ENCODE measurements at places on chromosomes 11 and 22. TPM values are rescaled to one million over a fixed set of nuclear protein-coding genes. Genes with fewer than 3 reads are reported as not detected.

DNA sequence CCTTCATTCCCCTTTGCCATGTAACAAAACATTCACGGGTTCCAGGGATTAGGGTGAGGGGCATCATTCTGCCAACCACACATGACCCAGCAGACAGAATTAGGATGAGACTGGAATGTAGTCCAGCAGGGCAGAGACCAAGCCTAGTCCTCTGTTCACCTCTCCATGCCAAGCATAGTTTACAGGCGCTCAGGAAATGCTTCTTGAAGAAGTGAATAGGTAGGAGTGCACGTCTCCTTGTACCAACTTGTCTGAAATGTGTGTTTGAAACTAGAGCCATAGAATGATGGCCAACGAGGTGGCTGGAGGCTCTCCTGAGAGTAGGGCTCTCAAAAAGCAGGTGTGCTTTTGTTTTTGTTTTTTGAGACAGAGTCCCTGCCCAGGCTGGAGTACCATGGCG is 8.2 kb downstream of the SPINDOC start:
- no peaks in the 10 kb centered on the region for H3K4me1 ChIP-seq
- DNase-seq: no peak
- H3K4me3 ChIP-seq: no peak overlapping the region
- H3K36me3 ChIP-seq: peaks cover 87% of the 10 kb centered on the region
- no peaks in the 10 kb centered on the region for H3K27me3 ChIP-seq

GRCh38 chr11:63840356-63841060 is 1.6 kb downstream of the MARK2 start:
- peak overlapping the region; percentile 91 for H3K4me3 ChIP-seq
- no peaks in the 10 kb centered on the region for H3K27me3 ChIP-seq
- no peak for DNase-seq

Gene SDHD
- 290 TPM for total RNA-seq

Gene RIMBP3B
- total RNA-seq: not detected

DNA sequence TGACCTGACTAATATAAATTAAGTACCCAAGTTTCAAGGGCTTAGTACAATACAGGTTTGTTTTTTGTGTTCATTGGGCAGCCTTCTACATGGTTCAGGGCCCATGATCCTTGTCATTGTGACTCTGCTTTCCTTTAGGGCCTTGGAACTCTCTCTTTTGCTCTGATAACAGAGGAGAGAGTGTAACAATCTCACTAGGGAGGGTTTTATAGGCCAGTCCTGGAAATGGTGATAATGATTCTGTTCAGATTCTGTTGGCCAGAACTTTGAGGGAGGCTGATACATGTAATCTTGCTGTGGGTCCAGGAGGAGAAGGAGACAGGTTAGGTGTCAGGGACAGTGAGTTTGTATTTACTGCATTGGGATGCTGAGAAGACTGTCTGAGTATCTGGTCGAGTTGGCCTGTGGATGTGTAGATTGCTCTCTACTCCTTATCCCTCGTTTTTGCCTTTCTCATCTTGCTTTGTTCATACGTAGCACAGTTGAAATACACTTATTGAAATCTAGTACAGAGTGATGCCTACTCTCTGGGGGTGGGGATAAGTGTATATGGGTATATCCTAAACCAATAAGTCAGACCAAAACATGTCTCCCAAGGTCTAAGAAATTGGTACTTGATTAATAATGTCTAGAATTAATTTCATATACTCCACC is 37.5 kb upstream of the HEPHL1 start:
- no peaks in the 10 kb centered on the region for H3K27me3 ChIP-seq
- H3K27ac ChIP-seq: no peak overlapping the region
- no peak for DNase-seq

DNA sequence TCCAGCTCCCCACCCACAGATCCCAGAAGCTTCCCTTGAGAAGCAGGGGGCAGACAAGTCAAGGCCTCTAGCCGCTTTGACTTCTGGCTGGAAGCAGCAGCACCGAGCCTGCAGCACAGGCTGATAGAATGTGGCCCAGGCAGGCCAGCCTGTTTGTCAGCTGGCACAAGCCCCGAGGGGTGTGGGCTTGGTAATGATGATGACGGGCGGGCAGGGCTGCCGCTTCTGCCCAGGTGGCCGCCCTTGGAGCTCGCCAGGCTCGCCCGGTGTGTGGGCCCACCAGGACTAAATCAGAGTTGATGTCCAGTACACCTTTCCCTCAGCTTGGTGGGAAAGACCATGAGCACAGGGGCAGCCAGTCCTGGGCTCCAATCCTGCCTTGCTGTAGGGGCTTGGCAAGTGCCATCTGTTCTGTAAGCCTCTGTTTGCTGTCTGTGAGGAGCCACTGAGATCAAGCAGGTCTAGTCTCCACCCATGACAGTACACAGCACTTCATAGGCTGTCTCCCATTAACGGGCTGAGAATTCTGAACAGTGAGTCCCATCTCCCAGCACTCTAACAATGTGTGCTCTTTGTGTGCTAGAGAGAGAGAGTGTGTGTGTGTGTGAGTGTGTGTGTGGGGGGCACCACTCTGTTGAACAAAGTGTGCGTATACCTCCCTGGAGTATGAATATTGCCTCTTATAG is 26.8 kb downstream of the MICAL2 start:
- peak overlapping the region; percentile 15 for H3K27ac ChIP-seq
- H3K27me3 ChIP-seq: no peaks in the 10 kb centered on the region
- peaks cover 83% of the 10 kb centered on the region for H3K4me1 ChIP-seq
- H3K36me3 ChIP-seq: no peaks in the 10 kb centered on the region
- no peak overlapping the region for H3K4me3 ChIP-seq
- DNase-seq: no peak

- H3K4me1 ChIP-seq: peaks cover 11% of the 10 kb centered on the region
- H3K27me3 ChIP-seq: no peaks in the 10 kb centered on the region
- no peaks in the 10 kb centered on the region for H3K36me3 ChIP-seq
- no peak overlapping the region for H3K4me3 ChIP-seq
- H3K27ac ChIP-seq: peak overlapping the region; percentile 53
- no peak for DNase-seq
Observed at GRCh38 chr11:100923555-100923954, 206.1 kb downstream of the PGR start.

GRCh38 chr11:117822074-117823033 is 2.2 kb downstream of the FXYD2 start:
- no peaks in the 10 kb centered on the region for H3K36me3 ChIP-seq
- H3K4me3 ChIP-seq: no peak overlapping the region
- peaks cover 58% of the 10 kb centered on the region for H3K4me1 ChIP-seq
- H3K27ac ChIP-seq: peak overlapping the region; percentile 83

Gene MMP8
- total RNA-seq: not detected

Gene TMEM126A
- 75.2 TPM for total RNA-seq

All from left ventricle myocardium inferior (tissue), 1 donor.